ENCODE measurements at places on chromosomes 12 and 14.

GRCh38 chr12:13023811-13024530, 20.2 kb upstream of the FAM234B start:
- DNase-seq = no peak

GRCh38 chr14:21072781-21073339, 2.8 kb downstream of the ARHGEF40 start:
- DNase-seq = no peak

DNA sequence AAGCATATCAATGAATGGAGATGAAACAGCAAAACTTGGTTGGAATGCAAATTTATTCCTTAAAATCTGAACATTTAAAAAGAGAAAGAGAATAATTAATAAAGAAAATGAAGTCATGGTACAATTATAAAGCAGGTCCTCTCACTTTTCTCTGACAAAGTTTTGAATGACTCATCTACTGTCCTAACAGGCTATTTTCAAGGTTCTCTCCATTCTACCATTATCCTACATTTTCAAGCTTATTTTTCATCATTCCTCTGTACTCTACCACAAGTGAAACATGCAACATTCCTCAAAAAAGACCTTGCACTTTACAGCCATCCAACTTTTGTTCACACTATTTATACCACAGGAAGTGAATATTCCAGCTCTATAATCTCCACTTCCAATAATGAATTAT, 36.9 kb upstream of the AP4S1 start:
- DNase-seq = no peak

GRCh38 chr14:58752289-58752688, 114.5 kb downstream of the DACT1 start:
- DNase-seq = no peak

DNA sequence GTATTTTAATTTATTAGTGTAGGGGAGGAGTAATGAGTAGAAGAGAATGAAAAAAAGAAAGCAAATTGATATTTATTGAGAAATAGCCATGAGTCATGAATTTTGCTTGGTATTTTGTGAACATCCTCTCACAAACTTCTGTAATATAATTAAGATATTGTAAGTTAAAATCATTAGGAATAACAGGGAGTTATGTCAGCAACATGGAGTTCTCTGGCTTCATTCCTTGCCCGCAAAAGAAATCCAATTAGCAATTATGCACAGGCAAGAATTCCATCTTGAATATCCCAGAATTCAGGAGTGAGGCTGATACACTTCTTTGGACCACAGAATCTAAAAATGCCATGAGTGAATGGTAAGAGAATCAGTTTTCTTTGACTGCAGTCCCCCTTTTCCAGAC, 94.3 kb upstream of the PTHLH start:
- DNase-seq = no peak

GRCh38 chr12:26694402-26694801, 138.6 kb downstream of the ITPR2 start:
- no peak for DNase-seq

DNA sequence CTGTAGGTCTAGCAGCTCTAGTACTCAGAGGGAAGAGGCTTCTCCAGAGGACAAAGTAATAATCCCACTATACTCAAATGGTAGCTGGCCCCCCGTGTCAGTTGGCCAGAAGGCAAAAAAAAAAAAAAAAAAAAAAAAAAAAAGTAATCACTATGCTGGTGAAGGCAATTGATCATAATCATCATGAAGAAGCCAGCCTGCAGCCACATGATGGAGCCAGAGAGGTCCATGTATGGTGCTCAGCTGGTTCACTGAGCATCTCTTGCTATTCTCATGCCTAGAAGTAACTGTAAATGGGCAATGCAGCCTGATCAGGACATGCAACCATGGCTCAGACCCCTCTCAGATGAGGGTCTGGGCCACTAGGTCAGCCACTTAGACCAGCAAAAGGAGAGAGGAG, 378.8 kb downstream of the MED13L start:
- DNase-seq = no peak

DNA sequence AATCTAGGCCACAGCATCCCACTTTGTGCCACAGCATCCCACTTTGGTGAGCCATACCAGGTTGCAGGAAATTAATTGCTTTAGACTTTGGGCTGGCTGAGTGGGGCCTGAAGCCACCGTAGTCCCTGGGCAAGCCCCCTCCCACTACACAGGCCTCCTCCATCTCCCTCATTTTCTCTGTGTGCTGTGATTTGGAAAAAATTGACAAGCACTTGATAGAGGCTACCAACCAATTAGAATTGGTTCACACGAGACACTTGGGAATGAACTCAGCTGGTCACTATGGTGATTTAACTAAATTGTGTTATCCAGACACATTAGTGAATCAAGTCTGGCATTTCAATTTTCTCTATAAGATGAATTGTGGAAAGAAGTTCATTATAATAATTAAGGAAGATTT, 481.1 kb downstream of the DIO2 start:
- no peak for DNase-seq

GRCh38 chr12:93387780-93388179, 10.1 kb downstream of the NUDT4 start:
- no peak for DNase-seq

DNA sequence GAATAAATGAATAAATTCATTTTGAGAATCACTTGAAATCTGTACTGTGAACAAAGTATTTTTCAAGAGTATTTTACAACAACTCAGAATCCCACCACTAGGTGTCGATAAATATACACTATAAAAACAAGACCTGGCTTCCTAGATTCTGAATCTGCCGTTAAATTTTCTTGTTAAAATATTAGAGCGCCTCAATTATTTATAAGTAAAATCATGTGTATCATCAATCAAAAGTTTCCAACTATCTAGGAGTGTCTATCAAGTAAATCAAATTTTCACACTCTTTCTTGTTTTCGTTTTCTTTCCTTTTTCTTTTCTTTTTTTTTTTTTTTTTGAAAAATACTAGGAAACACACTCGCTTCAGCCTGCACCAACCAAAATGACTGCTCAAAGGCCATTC, 179.2 kb upstream of the DCN start:
- DNase-seq = no peak

- DNase-seq = no peak
These were observed 38.5 kb downstream of the TMEM120B start for GRCh38 chr12:121751034-121751433.
